ENCODE measurements at places on chromosomes 13 and 19. TPM values are rescaled to one million over a fixed set of nuclear protein-coding genes. Genes with fewer than 3 reads are reported as not detected.

- H3K27ac ChIP-seq, result no peak overlapping the region
- no peaks in the 10 kb centered on the region for H3K4me1 ChIP-seq
- peaks cover 28% of the 10 kb centered on the region for H3K27me3 ChIP-seq
- no peaks in the 10 kb centered on the region for H3K36me3 ChIP-seq
- no peak overlapping the region for H3K4me3 ChIP-seq
- DNase-seq, result no peak
Observed at GRCh38 chr19:50669302-50670101, 20.3 kb downstream of the C19orf81 start.

- DNase-seq, result no peak
- no peaks in the 10 kb centered on the region for H3K27me3 ChIP-seq
- H3K4me1 ChIP-seq, result no peaks in the 10 kb centered on the region
- no peaks in the 10 kb centered on the region for H3K36me3 ChIP-seq
Observed at GRCh38 chr13:79590394-79590676, 109.4 kb downstream of the NDFIP2 start.

The FCER2 gene
- not detected for total RNA-seq

The NLRP11 gene
- not detected for total RNA-seq

The AZU1 gene
- total RNA-seq, result 0.91 TPM

The B3GNT8 gene
- 1.5 TPM for total RNA-seq
